Activated gamma-delta T cell treated with anti-CD3 and anti-CD28 coated beads, Interleukin-2, amount 50 U/mL, for 16 hours (primary cell): ENCODE measurements at places on chromosomes 12 and 14.

GRCh38 chr14:76920331-76921087 is 94.3 kb downstream of the LRRC74A start:
- DNase-seq: no peak

DNA sequence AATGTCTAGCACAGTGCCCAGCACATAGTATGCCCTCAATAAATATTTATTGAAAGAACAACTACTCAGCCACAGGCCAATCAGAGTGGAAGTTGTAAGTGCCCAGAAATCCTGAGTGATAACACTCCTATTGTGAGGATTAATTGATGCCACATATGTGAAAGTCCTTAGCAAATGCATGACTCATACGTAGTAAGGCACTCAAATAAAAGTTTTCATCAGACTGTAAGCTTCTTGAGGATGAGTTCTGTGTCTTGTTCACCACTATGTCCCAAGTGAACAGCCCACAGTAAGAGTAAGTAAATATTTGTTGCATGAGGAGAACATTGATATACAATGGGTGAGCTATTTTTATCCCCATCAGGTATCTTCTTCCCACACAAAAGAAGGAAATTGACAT is 24.7 kb upstream of the ANO6 start:
- DNase-seq: no peak

DNA sequence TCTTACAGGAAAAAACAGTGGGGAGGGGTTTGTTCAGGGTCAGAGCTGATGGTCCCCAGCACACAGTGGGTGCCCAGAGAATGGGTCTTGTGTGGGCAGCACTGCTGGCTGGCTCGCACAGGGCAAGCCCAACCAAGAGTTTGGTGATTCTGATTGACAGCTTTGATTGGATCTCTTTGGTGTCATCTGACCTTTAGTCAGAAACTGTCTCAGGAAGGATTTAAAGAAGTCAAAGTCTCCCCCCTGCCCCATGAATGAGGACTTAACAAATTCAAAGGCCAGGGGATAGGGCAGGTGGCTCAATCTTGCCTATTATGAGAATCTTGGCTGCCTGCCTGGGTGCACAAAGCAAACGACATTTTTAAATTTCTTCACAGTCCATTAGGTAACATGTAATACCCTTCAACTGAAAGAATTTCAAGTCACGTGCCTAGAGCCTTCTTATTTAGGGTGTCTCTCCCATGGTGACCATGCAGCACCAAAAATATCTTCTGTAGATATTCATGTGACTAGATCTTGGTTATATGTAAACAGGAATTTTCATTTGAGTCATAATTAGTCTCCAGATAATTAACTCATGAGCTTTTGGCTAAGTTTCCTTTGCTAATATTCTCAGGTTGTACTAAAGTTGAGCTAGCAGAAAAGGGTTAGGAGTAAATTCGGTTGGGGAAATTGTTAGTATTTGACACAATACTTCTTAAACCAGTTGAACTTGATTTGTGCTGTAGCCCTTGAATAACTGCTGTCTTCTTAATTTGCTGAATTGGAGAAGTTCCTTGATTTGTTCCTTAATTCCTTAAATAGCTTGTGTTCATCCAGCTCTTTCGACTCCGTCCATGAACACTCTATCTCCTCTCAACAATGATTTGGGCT is 54.5 kb upstream of the HECTD1 start:
- no peak for DNase-seq

- DNase-seq: no peak
Measured at GRCh38 chr12:71014180-71014785, 93.7 kb upstream of the PTPRR start.

- no peak for DNase-seq
Measured at GRCh38 chr14:99472937-99473336, 7.7 kb downstream of the SETD3 start.

DNA sequence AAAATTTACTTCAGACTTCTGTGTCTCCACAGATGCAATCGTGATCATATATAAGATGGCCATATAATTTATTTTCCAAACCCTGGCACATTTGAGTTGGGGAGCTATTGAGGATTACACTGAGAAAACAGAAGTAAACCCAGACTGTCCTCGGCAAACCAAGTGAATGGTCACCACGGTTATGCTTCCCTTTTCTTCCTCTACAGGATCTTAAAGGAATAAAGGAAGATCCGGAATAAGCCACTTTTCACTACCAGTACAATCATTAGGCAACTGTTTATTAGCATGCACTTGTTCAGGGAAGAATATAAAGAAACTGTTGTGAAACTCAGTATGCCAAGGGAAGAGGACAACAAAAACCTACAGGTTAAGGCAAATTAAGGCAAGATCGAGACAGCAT is 27.6 kb downstream of the SBNO1 start:
- DNase-seq: no peak

DNA sequence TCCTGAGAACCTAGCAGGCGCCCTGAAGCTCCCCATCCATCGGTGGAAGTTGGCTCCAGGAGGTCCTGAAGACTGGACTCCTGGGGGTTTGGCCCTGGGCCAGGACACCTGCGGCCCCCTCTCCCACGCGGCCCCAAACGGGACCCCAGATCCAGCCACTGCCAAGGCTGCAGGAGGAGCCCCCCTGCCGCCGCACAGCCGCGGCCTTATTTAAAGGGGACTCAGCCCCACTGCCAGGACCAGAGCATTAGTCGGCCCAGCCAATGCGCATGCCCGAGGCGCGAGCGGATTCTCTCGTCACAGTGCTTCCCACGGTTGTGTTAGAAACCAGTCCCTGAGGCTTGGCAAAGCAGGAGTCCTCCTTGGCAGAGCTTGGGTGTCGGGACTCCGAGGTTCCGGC is 775.2 kb upstream of the ALG10B start:
- DNase-seq: no peak

- no peak for DNase-seq
Measured at GRCh38 chr12:100499416-100499815, 25.8 kb downstream of the NR1H4 start.
